Omental fat pad (tissue), 4 donors: ENCODE measurements at places on chromosomes 13 and 19.

DNA sequence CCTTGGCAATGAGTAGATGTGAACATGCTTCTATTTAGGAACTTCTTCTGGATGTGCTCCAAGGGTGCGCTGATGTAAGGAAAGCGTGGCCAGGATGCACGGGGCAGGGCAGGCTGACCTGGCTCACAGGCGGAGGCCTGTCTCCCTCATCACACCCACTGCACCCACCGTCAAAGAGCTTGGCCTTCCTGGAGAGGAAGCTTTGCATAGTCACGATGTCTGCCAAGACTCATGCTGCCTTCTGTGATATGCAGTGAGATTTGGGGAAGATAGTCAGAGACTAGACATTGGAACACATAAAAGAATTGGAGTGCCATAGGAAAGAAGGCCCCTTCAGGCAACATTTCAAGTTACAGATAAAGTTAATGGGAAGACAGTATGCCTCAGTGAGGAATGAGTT, 82.0 kb downstream of the MYO16 start:
- no peak for DNase-seq

DNA sequence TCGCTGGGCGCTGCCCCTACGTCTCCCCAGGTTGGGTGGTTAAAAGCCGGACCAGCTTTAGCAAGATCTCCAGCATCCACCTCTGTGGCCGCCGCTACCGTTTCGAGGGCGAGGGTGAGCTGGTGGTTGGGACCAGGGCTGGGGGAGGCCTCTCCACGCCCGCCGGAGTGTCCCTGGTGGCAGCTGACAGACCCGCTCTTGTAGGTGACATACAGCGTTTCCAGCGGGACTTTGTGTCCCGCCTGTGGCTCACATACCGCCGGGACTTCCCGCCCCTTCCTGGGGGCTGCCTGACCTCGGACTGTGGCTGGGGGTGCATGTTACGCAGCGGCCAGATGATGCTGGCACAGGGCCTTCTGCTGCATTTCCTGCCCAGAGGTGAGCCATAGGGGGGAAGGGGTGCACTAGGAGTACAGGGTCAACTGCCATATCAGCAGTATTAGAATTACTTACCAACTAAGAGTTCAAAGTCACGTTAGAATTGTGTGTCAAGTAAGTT, 1.1 kb downstream of the ATG4D start:
- DNase-seq: no peak

GRCh38 chr19:39623946-39624345, 21.6 kb downstream of the LGALS13 start:
- no peak for DNase-seq

GRCh38 chr19:42400404-42400803, 10.3 kb upstream of the CNFN start:
- no peak for DNase-seq

DNA sequence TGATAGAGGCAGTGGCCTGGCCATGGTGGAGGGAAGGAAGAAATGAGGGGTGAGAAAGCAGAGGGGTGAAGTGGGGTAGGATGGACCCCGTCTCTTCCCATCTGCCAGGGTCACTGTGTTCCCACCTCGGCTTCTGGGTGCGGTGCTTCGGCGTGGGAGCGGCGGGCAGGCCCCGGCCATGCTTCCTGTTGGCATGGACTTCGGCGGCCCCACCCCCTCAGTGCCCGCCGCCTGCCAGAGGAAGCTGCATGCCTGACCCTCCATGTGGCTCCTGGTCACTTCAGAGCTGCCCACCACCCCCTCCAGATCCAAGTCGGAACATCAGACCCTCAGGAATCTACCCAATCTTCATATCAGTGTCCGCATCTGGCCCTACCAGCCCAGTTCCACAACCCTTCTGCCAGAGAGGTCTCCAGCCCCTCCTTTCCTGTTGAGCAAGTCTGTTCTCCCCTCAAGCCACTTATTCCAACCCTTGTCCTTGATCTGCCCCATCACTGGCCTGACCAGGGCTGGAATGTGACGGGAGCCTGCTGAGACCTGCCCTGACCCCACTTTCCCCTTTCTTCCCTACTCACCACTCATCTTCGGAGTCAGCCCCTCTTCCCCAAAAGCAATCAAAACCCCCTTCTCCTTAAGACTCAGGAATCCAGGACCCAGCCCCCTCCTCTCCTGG, 1.5 kb downstream of the KCNN4 start:
- DNase-seq: no peak

DNA sequence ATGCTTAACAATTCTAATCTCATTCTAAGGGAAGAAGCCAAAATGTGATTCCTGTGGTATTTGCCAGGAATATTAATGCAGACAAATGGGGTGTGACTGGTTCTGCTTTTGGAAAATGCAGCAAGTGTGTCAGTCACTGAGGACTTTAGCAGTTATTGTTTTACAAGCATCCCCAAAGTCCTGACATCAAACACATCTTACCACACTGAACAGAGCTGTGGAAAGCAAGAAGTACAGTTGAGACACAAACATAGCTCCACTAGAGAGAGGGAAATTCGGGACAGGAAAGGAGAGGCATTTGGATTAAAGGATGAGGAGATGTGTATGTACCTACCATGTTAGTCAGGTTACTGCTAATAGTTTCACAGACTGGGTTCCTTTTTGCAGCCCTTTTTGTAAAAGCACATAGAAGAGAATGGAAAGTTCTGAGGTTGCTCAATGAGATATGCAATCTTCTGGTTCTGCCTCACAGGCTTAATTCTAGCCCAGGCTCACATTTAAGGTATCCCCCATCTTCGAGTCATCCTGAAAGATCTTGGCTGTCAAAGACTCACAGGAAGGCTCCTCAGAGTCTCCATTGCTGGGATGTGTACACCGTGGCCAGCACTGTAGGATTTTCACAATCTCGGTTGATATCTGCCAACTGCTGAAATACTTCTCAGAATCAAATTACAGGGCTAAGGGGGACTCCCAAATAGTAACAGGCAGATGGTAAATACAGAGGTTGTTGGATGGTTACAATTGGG, 316.6 kb downstream of the DNAJC15 start:
- no peak for DNase-seq

- no peak for DNase-seq
These were observed 294.9 kb downstream of the NDFIP2 start for GRCh38 chr13:79775830-79776229.

- no peak for DNase-seq
These were observed 253.0 kb downstream of the TSHZ3 start for GRCh38 chr19:31096062-31096830.

- DNase-seq: no peak
These were observed 104.9 kb downstream of the CACNA1A start for GRCh38 chr19:13401388-13401787.

DNA sequence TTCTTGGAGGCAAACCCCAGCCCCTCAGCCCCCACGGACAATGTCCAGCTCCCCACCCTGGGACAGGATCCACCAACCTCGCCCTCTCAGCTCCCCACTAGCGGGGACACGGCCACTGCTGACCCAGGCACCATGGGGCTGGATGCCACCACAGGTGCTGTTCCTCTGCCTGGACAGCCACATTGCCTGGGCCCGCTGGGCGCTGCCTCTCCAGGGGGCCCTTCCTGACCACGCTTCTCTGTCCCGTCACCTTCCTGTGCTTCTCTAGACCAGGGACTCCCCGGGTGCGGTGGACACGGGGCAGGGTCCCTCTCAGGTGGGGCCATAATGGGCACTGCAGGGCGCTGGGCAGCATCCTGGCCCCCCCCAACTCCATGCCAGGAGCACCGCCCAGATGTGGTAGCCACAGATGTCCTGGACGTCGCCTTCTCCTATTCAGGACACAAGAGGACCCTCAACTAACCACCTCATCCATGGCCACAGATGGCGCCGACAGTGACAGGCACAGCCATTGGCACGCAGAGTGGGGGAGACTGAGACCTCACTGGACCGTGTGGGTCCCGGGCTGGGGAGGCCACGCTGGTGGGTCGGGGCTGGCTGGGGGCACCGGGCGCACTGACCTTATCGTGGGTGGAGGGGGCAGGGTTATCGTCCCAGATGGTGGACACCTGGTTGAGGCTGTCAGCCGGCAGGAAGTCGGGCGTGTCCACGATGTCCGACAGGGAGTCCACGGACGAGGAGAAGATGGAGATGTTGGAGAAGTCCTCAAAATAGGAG, 23.4 kb downstream of the GPX4 start:
- no peak for DNase-seq

GRCh38 chr13:96700657-96701056, 293.6 kb downstream of the OXGR1 start:
- DNase-seq: no peak

DNA sequence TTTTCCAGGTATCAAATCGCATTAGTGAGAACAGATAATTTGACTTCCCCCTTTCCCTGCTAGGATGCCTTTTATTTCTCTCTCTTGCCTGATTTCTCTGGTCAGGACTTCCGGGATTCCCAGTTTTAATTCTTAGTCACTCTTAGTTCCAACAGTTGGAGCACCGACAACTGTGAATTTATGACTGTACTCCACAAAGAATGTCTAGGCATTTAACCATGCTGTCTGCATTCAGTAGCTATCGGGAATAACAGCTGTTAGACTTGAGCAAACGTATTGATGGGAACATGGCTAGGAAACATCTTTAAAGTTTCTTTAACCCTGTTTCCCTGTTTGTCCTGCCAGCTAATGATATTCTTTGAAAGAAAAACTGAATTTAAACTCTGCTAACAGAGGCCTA, 14.1 kb upstream of the SPACA7 start:
- no peak for DNase-seq

DNA sequence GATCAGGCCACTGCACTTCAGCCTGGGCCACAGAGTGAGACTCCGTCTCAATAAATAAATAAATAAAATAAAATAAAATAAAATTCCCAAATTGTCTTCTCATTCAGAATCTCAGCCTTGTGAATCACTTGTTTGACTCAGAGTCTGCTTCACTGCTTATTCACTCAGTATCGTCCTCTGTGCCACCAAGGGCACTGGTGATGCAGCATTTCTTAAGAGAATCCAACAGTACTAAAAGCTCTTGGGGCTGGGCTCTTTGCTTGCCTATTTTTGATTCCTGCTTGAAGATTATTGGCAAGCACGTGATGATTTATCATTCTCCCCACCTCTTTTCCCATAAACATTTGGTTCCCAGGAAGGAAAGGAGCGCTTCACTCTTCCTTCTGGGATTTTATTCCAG, 54.8 kb upstream of the HMGB1 start:
- DNase-seq: no peak

DNA sequence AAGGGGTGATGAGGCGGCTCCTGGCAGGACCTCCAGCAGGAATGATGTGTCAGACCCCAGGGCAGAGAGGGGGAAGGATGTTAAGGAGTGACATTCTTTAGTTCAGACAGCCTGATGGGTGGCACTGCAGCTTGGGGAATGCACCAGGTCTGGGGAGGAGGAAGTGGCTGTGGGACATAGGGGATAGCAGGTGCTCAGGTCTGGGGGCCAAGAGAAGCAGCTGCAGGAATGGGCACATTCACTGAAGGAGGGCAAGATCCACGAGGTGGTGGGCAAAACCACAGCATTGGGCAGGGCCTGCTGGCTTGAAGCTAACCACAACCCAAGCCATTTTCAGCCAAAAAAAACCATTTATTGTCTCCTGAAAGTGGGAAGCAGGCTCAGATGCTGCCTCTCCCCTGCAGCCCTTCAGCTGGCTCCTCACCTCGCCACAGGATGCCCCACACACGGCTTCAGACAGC, 26.5 kb downstream of the COMP start:
- DNase-seq: no peak

GRCh38 chr13:73938372-73939070, 195.7 kb downstream of the KLF12 start:
- no peak for DNase-seq

GRCh38 chr19:42309686-42310085, 3.4 kb upstream of the TMEM145 start:
- DNase-seq: no peak

DNA sequence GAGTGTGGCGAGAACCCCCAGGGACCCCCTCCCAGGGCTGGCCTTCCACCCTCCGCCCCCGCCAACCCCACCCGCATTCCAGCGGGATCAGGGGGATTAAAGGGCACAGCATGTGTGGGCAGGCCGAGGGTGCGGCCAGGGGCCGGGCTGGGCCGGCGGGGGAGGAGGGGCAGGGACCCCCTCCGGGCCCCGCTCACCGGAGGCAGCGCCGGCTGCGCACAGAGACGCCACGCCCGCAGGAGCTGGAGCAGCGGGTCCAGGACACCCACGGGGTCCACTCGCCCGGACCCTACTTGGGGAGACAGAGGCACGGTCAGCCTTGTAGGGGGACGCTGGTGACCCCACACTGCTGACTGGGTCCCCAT, 2.4 kb downstream of the ADAMTSL5 start:
- DNase-seq: no peak

DNA sequence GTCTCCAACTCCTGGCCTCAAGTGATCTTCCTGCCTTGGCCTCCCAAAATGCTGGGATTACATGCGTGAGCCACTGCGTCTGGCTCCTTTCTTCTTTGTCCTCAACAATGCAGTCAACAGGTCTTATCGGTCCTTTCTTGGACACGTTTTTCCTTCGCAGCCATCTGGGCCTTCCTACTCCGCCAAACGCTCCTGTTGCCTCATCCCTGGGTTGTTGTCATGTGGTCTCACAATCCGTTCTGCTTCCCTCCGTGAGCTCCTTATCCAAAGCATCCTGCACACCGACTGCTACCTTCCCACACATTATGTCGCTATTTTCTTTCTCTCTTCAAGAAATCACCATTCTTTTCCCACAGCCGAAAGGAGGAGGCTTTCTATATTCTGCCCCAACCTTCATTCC, 306.8 kb downstream of the DCLK1 start:
- no peak for DNase-seq

GRCh38 chr13:22454586-22454985, 726.2 kb upstream of the SGCG start:
- DNase-seq: no peak

GRCh38 chr19:51326216-51327065, 15.0 kb downstream of the IGLON5 start:
- DNase-seq: no peak

DNA sequence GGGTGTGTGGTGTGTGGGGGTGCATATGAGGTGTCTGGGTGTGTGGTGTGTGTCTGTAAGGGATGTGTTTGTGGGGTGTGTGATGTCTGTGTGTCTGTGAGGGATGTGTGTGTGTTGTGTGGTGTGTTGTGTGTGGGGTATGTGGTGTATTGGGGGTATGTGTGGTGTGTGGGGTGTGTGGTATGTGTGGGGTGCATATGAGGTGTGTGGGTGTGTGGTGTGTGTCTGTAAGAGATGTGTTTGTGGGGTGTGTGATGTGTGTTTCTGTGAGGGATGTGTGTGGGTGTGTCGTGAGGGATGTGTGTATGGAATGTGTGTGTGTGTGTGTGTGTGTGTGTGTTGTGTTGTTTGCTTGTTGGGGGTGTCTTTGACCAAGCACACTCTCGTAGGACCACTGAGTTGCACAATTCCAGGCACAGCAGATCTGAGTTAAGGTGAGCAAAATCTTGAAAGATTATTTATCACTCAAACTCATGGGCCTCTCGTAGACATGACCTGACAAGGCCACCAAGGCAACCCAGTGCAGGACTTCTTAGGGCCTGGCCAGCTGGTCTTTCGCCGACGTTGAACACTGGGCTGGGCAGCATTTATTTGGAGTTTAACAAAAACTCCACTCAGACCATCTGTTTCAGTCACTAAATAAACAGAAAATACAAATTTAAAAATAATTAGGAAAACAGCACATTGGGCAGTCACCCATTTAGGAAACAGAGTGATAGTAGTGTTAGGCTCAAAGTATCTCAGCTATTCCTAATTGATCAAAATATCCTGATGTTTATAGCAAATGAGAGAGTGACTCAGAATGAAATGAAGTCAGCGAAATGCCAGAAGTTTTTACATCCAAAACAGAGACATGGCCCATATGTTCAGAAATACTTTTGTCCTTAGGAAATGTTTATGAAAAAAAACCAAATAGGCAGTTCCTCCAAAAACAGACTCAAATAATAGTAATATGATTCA, 301.1 kb downstream of the FGF9 start:
- no peak for DNase-seq
